Liver (tissue), 10 donors: ENCODE measurements at places on chromosomes 6 and 20.

GRCh38 chr20:37669062-37669772 lies 24.6 kb upstream of the CTNNBL1 start:
- DNase-seq: no peak

DNA sequence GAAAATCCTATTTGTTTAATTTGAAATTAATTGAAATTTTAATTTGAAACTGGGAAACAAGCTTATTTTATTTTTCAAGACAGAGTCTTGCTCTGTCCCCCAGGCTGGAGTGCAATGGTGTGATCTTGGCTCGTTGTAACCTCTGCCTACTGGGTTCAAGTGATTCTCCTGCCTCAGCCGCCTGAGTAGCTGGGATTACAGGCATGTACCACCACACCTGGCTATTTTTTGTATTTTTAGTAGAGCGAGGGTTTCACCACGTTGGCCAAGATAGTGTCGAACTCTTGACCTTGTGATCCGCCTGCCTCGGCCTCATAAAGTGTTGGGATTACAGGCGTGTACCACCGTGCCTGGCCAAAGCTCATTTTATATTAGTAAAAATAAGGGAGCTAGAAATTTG lies 4.2 kb downstream of the SRSF3 start:
- DNase-seq: no peak

DNA sequence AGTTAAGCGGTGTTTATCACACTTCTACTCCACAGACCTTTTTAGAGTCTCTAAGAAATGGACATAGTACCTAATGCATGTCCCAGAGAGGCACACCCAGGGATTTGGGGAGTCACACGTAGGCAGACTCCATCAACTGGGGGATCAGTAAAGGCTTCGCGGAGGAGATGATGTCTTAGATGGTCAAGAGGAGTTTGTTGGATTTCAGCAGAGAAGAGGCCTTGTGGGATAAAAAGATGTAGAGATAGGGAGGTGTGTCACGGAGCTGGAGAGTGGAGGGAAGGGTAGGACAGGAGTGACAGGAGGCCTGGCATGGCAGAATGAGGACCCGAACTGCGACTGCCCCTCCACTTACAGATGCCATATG lies 9.1 kb downstream of the DYNLRB1 start:
- DNase-seq: no peak

GRCh38 chr20:56259948-56260347 lies 11.4 kb downstream of the MC3R start:
- DNase-seq: no peak

DNA sequence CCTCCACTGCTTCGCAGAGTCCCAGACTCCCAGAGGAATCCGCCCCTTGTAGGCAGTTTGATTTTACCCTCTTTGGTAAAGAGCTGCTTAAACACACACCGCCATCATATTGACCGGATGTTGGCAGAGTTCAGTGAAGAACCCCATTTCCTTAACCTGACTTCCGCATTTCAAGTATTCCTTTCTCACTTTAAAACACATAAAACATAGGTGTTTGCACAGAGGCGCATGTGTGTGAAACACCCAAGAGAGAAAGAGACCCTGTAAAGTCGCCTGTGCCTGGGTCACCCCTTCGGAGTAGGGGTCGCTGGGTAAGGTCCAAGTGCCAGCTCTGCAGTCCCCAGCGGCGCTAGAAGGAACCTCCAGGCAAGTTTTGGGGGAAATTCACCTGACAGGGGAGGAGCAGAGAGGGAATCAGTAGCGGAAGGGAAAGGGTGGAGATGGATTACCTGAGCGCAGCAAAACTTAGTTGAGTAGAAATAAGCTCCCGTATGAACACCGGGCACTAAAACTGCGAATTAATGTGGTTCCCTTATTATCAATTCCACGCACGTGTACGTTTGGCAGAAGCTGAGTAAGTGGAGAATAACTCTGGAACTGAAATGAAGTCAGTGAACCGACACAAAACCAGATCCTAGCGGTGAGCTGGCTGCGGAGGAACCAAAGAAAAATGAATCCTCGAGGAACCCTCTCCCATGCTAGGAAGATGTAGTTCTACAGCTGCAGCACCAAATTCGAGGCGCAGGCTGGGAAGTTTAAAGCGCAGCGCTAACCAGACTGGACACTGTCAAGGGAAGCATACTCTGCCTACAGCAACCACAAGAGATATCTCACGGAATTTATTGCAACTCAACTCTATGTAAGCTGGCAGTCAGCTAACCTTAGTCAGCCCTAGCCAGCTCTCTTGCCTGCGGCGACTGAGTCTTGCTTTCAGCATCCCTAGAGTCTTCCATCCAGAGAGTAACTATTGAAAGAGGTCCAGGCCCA lies 3.5 kb upstream of the HTR1B start:
- no peak for DNase-seq

DNA sequence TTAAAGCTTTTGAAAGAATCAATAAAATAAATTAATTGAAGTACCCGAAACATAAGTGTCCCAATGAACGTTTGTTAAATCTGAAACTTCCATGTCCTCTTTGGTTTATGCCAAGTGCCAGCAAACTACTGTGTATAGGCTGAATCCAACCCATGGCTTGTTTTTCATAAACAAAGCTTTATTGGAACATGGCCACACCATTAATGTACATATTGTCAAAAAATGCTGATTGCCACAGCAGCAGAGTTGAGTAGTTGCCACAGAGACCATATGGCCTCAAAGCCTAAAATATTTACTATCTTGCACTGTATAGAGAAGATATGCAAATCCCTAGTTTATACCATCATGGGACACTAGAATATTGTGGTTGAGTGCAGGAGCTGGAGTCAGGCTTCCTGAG lies 406.1 kb downstream of the MAFB start:
- DNase-seq: no peak

GRCh38 chr6:219641-220198 lies 72.6 kb upstream of the DUSP22 start:
- no peak for DNase-seq

GRCh38 chr6:129908858-129909257 lies 47.7 kb upstream of the TMEM244 start:
- no peak for DNase-seq

GRCh38 chr20:35734777-35735649 lies 7.0 kb downstream of the RBM39 start:
- DNase-seq: no peak

DNA sequence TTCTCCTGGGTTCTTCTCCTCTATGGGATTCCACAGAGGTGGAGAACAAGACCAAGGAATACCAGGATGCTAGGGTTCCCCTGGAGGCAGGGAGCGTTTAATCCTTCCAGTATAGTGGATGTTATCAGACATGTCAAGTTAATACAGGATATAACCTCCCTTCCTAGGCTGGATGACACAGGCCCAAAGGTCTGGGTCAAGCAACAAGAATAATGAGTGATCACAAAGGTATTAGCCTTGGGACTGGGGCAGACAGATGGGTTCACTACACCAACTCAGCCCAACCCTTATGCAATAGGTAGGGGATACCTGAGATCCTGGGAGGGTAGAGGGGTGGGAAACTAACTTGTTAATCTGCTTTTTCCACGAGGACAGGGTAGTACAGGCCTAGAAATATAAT lies 690.3 kb downstream of the HTR1B start:
- no peak for DNase-seq

DNA sequence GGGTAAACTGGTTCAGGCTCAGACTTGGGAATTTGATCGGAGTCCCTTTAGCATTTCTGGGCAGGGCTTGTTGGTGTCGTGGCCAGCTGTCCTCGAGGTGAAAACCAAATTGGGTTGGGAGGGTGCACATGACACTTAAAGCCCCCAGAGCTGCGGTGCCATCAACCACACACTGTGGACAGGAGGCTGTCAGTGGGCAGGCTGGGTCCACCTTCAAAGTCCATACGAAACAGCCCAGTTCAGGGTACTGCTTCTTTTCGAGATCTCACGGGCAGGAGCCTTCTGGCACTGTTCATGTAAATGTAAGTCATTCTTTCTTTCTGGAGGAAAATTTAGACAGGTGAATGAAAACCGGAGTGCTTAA lies 7.0 kb downstream of the SYNJ2 start:
- DNase-seq: no peak

- DNase-seq: no peak
Measured at GRCh38 chr20:52481443-52481842, 289.9 kb upstream of the ZFP64 start.

GRCh38 chr6:37680668-37681067 lies 17.0 kb downstream of the MDGA1 start:
- DNase-seq: no peak

GRCh38 chr6:1538369-1538768 lies 71.3 kb upstream of the FOXC1 start:
- no peak for DNase-seq

DNA sequence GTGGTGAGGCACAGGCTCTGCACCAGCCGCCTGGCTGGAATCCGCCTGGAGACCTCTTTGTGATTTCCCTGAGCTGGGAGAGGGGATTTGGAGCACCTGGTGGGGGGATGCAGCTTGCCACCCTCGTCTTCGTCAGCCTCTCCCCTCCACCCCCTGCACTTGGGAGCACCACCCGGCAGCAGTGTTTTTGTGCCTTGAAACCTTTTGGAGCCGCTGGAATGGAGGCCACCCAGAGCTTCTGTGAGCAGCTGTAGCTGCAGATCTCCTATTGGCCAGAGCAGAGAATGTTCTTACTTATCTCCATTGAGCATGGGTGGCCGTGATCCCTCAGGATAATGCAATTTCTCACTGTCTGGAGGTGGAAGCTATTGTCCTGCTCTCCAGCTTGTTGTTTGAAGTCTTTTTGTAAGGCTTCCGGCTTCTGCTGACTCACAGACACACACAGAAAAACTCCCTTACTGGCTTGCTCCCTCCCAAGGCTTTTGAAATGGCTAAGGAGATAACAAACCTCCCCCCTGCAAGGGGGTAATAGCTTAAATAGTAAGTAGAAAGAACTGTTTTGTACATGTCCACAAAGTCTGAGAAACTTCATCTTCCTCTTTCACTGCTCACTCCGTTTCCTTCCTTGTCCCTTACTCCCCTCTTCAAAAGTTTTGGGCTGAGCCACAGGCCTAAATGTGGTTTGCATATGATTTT lies 271.2 kb downstream of the PRL start:
- no peak for DNase-seq
